ELF-1 (cell line): ENCODE measurements at places on chromosomes 6 and 20.

GRCh38 chr6:119126826-119127225, 48.4 kb upstream of the FAM184A start:
- DNase-seq: no peak

- no peak for DNase-seq
These were observed 143.4 kb downstream of the AIG1 start for GRCh38 chr6:143204045-143204444.

GRCh38 chr20:40323361-40323794, 365.7 kb downstream of the MAFB start:
- no peak for DNase-seq

- no peak for DNase-seq
These were observed 50.8 kb upstream of the BACH2 start for GRCh38 chr6:90347411-90347851.

GRCh38 chr6:37381579-37381978, 27.8 kb downstream of the RNF8 start:
- DNase-seq: peak; percentile 71

DNA sequence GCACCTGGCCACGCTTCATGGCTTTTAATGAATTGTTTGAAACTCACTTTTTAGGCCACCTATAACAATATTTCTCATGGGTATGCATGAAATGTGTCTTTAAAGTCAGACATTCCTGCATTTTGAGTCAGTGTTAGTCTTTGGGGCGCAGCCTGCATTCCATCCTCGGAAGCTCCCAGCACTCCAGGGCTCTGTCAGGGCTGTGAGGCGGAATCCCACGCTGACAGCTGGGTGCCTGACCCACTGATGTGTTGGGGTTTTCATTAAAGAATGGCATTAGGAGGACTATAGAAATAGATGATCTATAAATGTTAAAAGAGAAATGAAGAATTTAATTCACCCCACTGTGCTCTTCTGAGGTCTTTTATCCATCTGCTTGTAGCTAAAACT, 16.2 kb upstream of the CLDN20 start:
- no peak for DNase-seq

DNA sequence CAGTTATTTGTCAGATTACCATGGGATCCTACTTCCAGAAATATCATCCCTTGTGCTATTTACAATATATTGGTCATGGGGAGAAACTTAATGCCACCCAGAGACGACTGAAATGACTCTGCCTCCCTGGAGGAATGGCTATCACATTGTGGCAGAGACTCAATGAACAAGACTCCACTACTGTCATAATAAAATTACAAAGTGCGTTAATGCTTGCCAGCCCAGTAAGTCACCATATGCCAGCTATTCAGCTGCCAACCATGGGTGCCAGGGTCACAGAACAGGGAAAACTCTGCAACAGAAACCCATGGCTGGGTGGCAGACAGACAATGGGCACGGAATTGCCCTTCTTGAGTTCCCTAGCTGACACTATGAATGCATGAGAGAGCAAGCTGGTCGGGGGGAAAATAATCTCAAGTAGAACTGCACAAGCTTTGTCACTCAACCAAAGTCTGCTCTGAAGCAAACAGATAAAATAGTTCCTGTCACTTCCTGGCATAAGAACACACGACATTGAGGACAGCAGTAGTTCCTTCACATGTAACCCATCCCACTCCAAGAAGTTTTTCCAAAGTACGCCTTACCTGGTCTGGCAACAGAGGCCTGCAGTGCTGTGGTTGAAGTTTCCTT, 32.1 kb downstream of the TP53INP2 start:
- no peak for DNase-seq

DNA sequence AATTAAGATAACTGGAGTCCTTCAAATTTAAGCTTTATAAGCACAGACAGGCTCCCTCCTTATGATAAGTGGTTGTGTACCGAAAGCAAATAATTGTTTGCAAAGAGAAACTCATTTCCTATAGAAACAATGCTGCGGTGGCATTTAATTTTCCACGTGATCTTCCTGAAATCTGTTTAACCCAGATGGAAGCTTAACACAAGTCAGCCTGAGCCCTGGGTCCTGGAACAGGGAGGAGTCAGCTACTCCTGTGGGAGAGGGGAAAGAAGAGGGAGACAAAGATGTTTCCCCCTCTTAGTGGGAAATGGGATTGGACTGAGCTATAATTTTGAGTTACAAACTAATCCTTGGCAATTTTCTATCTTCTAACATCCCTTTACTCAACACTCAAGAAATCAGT, 136.5 kb downstream of the ELOVL4 start:
- DNase-seq: no peak

DNA sequence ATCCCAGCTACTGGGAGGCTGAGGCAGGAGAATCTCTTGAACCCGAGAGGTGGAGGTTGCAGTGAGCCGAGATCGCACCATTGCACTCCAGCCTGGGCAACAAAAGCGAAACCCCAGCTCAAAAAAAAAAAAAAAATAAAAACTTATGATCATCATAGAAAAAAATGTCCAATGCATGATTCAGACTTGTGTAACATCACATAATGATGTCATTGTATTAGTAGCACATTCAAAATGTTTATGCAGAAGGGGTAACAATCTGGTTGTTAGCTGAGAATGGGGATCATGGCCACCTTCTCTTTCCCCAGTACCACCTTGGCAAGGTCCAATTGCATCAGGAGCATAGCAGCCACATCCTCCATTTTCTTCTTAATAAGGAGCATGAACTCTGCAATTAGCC, 137.6 kb upstream of the MARCKS start:
- no peak for DNase-seq

DNA sequence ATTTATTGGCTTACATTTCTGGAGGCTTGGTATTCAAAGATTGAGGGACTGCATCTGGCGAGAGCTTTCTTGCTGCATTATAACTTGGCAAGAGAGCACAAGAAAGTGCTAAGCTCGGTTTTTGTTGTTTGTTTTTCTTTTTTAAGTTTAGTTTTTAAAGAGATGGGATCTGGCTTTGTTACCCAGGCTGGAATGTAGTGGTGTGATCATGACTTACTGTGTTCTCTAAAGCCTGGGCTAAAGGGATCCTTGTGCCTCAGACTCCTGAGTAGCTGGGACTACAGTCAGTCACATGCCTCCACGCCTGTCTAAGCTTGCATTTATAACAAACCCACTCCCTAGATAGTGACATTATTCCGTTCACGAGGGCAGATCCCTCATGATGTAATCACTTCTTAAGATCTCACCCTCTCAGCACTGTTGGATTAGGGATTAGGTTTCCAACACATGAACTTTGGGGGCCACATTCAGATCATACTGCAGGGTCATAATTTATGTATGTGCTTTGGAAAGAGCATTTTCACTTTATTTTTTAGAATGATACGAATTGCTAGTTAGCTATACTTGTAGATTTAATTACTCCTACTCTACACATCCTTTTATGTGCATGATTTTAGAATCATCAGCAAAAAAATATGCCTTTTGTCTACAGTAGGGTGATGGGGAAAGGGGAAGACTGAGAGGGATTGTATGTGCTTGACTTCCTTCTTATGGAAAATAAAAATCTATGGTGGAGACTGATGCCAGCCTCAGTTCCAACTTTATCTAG, 167.8 kb downstream of the JARID2 start:
- DNase-seq: no peak
